ENCODE measurements at places on chromosomes 4 and X. TPM values are rescaled to one million over a fixed set of nuclear protein-coding genes. Genes with fewer than 3 reads are reported as not detected.

GSX2 gene
- total RNA-seq: not detected

ERAS gene
- total RNA-seq: not detected

TMPRSS11A gene
- total RNA-seq: not detected

HSFX4 gene
- not detected for total RNA-seq

DRP2 gene
- 0.07 TPM for total RNA-seq

PAGE5 gene
- not detected for total RNA-seq

HEPH gene
- total RNA-seq: not detected

DNA sequence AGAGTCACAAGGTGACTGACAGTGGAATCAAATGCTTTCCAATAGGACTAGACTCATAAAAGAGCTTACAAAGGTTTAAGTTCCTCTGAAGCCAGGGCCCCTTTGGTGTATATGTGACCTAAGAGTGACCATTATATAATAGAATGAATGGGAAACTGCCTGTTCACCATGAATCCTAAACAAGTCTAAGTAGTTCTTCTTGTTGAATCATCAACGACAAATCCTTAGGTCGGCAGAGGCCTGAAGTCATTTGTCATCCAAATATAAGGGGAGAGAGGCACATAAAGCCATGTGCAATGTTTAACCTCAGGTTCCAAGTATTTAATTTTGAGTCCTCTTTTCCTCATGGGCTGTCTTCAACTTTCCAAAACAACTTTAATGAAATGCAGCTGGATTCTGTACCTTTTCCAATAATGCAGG lies 122.4 kb downstream of the RASL11B start:
- no peak for DNase-seq

DNA sequence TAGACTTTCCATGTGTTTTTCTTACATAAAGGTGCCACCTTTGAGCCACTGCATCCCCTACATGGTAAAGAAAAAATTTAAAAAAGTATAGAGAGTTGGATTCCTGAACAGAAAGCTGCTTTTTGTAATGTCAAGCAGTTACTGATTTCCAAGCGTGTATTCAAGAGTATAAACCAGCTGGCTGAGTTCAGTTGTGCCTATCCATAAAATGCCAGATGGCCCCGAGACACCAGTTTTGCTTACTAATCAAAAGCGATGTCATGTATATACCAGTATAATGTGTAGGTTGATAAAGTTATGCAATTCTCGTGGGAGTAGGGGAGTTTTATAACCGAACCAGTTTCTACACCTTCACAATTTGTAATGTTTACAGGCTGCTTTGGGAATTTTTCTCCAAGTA lies 26.2 kb upstream of the PNPLA4 start:
- no peak for DNase-seq

GRCh38 chr4:12846368-12846767 lies 637.8 kb downstream of the RAB28 start:
- no peak for DNase-seq

GRCh38 chr4:179095585-179096221 lies 1653.5 kb upstream of the AGA start:
- no peak for DNase-seq

DNA sequence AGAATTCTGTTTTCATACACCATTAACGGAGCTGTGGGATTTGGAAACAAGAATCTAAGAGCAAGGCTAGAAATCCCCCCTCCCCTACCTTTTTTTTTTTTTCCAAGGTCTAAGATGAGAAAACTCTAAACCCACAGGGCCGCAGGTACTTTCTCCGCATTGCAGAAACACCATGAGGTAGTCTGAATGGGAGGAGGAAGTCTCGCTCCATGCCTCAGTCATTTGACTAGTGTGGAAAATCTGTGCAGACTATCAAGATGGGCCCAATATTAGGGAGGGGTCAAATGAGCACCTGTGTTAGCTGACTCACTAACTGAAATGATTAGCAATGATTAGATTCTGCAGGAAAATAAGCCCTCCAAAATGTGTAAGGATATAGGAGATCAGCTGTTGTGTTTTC lies 40.9 kb upstream of the MAP3K15 start:
- DNase-seq: no peak

DNA sequence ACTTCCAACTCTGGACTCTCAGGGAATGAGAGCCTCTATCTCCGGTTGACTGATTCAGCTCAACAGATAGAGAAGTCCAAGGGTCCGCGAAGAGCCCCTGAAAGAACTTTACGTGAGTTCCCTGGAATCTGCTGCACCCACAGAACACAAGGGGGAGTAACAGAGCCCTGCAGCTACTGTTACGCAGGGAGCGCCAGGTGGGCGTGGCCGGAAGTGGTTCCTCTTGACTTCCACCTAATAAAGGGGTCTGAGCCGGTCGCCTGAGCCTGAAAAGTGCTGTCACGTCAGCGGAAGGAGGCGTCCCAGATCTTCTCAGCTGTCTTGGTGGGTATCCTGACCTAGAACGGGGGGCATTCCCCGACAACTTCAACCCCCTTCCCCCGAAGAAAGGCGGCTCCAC lies at the start of gene MAGEB6:
MAGEB6 (plus strand) TSS at position 237 of the 400 bp plus-strand sequence. CDS start 1,407 bp downstream, outside the sequence.
- DNase-seq: no peak

DNA sequence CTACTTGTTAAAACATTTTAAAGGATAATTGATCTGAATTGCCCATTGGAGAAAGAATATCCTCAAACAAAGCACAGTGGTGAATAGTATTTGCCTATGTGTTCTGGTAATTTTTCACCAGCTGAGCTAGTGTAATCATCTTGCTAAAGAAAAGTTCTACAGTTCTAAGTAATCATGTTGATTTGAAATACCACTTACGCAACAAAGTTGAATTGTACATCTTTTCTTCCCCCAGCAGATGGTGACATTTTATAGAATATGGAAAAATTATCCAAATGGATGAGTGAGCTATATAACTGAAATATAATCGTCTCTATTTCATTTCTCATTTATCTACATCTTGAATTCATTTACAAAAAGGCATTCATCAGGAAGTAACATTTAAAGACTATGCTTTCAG lies 9.7 kb upstream of the ZNF674 start:
- peak; percentile 33 for DNase-seq

DNA sequence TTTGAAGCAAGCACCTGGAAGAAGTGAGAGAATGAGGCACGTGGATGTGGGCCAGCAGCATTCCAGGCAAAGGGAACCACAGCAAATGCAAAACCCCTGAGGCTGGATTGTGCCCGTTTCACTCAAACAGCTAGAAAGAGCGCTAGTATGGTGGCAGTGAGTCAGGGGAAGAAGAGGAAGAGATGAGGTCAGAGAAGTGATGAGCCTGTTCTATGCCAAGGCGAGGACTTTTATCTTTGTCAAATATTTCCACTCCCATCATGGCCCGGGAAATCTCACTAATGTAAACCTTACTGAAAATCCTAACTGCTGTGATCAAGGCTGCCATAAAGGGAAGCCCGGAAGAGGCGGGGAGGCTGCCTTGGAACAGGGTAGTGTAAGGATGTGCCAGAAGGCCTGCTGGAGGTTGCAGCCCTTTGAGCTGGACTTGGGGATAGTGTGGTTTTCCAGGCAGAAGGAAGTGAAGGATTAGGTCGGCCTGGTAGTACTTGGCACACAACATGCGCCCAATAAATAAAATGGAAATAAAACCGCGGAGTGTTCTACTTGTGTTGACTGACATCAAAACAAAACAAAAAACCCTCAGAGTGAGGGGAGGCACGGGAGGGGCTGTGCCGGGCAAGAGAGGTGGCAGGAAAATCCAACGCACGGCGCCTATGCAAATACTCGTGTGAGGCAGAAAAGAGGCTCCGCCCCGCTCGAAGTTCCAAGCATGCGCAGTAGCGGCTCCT lies 1.2 kb upstream of the CDK16 start:
- peak; percentile 57 for DNase-seq

- no peak for DNase-seq
These were observed 118.2 kb upstream of the KIT start for GRCh38 chr4:54539500-54540029.

GRCh38 chr4:16569790-16570189 lies 328.7 kb downstream of the LDB2 start:
- DNase-seq: no peak

DNA sequence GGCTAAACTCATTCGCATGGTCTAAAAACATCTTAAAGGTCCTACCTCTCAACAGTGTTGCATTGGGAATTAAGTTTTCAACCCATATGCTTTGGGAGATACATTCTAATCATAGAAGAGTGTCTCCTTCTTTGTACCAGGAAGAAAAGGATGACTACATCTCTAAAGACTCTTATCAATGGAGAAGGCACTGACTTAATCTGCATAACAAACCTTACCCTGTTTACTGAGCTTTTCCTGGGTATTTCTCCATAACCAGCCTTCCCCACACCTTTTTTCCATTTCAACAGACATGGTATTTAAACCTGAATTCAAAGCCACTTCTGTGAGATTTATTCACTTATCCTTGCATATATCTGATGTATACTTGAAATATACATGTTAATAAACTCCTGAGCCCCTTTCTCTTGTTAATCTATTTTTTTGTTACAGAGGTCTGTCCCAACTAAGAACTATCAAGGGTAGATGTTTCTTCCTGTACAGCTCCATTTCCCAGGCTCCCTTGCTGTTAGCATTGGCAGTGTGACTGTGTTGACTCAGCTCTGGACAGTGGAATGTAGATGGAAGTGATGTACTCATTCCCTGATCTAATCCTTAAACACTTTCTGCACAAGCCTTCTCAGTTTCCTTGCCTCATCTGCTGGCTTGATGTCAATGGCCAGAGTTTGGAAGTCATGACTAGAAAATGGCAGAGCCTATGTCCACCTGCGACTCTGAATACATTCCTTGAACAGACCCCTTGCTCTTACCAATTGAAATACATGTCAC lies 148.9 kb upstream of the CPEB2 start:
- DNase-seq: no peak

- no peak for DNase-seq
These were observed 200.5 kb downstream of the CENPC start for GRCh38 chr4:67344594-67345380.

DNA sequence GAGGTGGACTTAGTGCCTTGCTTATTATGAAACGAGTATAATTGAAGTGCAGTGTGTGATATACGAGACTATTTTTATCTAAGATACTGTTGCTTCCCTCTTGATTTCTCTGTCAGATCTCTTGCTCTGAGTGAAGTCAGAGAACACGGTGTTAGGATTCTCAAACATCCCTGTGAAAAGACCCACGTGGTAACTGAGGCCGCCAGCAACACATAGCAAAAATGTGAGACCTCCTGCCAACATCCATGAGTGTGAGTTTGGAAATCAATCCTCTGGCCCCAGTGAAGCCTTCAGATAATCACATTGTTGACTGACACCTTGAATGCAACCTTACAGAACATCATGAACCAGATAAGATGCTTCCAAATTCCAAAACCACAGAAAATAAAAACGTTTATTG lies 954.4 kb downstream of the FAT4 start:
- DNase-seq: no peak

- peak; percentile 61 for DNase-seq
These were observed 85.4 kb upstream of the GBA3 start for GRCh38 chr4:22607382-22607781.

GRCh38 chrX:67619253-67619652 lies 75.4 kb downstream of the AR start:
- DNase-seq: no peak

DNA sequence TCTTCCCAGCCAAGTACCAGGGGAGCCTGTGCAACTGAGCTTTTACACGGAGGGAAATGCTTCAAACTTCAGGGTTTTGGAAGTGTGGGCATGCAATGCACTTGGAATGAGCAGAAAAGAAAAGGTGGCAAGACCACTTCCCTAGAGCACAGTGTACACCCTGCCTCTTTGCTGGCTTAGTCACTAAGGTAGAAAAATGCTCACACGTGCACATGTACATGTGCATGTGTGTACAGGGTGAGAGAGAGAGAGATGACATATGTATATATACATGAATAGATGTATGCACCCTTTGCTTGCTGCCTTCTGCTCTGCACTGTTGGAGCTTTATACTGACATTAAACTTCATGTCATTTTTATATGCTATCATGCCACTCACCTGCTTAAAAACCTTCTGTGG lies 7.9 kb upstream of the KLF3 start:
- no peak for DNase-seq

Data from natural killer cell (primary cell).